ENCODE measurements at places on chromosomes 2 and 18.

GRCh38 chr2:68742626-68743415 is 8.2 kb downstream of the ARHGAP25 start:
- no peak for DNase-seq

DNA sequence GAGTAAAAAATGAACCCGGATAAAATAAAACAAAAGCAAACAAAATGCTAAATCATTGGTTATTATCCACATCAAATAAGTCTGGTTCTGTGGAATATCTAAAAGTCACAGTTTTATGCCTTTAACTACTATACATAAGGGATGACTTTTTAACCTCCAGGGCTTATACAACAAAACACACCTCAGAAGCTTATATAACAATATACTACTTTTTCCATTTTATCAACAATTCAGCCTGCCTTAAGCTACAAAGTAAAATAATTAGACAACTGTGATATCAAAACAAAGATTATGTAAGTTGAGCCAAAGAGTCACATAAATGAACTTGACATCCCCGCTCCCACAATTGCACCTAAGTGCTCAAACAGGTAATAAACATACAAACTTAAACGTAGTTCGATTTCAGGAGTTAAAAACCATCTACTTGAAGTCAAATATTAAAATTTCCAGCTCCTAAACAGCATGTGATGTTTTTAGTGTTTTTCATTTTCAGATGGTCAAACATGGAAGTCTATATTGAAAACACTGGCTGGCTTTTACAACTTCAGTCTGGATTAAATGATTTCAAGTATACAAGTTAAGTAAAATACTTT is 54.7 kb downstream of the ATIC start:
- no peak for DNase-seq

DNA sequence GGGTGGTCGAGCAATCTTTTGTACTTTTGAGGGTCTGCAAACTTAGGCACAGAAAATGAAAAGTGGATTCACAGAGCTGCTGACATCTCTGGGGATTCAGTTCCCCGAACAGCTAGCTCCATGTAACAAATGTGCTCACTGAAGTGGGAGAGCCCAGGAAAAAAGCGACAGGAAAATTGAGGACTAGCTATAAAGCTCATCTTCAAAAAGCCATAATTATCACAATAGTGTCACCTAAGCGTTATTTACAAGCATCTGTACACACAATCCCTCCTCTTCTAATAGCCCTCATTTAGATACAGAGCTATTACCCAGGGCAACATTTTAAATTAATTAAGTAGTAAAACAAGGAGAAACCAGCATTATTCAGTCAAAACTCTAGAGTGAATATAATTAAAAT is 36.1 kb downstream of the RNF152 start:
- no peak for DNase-seq

DNA sequence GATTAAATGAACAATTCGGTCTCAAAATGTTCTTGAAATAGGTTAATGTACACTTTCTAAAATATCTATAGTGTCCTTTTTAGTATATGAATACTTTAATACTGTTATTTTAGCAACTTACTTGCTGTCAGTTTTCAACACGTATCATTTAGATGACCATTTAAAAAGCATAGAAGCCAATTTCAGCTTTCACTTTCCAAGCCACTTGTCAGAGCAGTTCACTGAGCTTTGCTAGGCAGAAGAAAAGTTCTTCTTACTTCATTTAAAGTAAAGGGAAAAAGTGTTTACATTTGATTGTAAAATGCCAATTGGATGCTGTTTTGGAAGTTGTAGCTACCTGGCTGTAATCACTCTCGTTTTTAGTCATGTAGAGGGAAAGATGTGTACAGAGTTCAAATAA is 126.0 kb downstream of the KCNH7 start:
- no peak for DNase-seq

DNA sequence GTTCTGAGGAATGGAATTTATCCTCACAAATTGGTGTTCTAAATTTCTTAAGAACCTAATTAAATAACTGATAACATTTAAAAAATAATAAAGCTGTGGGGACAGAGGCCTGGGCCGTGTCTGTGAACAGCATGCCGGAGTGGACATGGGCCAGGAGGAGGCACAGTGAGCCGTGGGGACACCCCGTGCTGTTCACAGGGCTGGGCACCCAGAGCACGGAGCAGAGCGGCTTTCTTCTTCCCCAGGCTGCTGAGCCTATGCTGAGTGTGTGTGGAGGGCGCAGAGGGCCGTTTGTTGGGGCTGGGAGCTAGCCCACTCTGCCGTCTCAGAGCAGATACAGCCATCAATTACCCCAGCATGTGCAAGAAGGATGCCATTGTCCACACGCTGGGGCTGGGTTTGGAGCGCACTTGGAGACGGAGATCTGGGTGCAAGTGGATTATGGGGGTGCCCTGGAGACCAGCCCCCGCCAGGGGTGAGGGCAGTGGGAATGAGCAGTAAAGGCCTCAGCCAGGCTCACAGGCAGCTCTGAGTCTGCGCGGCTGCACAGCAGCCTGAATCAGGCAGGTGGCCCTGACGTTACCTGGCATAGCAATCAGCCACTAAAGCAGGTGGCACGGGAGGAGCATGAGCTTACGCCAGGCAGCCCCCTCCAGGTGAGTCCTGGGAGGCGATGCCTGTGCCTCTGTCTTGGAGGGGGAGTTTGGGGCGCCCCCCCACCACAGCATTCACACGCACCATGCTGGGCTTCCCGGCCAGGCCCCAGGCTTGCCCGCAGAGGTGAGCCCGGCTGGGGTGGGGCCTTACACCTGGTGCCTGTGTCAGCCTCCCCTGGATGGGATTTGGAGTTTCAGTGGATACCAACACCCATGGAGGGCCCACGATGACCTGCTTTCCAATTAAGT is 52.1 kb upstream of the SLC66A3 start:
- DNase-seq = no peak

GRCh38 chr2:74093840-74094239 is 53.9 kb downstream of the BOLA3 start:
- no peak for DNase-seq

GRCh38 chr2:56647997-56648396 is 464.2 kb downstream of the CCDC85A start:
- no peak for DNase-seq

DNA sequence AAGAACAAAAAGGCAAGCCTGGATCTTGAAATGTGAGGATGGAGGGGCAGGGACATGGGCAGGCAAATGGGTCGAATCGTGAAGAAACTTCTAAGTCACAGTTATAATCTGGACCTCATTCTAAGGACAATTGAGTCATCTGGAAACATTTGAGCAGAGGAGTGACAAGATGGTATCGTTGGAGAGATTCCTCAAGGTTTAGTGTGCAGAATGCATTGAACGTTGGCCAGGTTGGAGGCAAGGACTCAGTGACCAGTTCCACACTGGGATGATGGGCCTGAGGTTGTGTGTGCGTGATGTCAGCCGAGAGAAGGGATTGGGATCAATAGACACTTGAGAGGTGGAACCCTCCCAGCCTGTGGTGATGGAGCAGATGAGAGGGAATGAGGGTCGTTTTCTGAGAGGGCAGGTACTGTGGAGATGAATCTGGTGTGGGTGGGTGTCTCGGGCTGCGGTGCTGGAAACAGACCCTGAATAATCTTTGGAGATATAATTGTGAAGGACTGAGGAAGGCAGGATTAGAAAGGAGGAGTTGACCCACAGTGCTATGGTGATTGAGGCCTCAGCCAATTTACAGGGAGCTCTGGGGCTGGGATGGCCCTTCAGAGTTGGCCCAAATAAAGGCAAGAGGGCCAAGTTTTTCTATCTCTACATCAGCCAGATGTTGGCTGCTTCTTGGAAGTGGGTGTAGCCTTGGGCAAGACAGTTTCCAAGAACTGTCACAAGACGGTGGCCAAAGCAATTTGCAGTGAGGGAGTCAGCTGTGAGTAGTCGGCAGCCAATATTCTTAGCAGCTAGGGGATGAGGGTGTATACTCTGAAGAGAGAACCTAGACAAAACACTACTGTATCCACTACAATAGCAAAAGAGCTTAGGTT is 5.8 kb upstream of the ZNF532 start:
- no peak for DNase-seq

DNA sequence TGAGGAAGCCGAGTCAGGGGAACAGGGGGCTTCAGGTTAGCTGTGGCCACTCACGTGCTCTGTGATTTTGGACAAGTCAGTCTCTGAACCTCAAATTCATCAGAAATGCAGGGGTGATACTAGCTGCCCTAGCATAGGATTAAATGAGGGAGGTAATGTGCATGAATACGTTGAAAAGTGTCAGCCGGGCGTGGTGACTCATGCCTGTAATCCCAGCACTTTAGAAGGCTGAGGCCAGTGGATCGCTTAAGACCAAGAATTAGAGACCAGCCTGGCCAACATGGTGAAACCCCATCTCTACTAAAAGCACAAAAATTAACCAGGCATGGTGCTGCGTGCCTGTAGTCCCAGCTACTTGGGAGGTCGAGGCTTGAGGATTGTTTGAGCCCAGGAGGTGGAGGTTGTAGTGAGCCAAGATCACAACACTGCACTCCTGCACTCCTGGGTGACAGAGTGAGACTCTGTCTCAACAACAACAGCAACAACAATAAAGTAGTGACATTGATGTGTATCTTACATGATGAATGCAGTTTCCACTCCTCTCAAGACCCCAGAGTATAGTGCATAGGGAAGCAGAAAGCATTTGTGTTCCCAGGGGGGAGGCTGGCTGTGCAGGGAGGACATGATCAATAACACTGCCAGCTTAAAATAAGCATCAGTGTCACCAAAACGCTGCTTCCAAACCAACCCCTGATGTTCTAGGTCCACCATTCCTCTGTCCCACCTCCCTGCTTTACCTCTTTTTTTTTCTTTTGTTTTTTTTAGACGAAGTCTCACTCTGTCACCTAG is 68.8 kb downstream of the HNRNPLL start:
- DNase-seq = no peak

DNA sequence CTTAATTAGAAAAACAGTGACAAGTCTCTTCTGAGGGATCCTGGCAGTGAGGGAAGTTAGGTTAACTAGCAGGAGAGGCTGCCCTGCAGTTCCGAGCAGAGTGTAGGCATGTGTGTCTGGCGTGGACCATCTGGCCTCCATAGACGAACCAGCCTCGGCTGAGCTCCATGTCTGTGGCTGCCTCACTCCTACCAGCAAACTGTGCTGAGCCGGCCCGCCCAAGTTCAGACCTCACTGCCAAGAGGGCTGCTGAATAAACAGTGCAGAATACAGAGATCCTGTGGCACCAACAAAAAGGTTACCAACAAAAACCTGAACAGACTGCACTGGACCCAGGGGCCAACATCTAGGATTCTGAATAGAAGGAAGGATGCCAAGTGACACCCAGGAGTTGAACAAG is 27.3 kb downstream of the INO80C start:
- DNase-seq = no peak

GRCh38 chr2:177712462-177712861 is 319.9 kb downstream of the AGPS start:
- DNase-seq = no peak

DNA sequence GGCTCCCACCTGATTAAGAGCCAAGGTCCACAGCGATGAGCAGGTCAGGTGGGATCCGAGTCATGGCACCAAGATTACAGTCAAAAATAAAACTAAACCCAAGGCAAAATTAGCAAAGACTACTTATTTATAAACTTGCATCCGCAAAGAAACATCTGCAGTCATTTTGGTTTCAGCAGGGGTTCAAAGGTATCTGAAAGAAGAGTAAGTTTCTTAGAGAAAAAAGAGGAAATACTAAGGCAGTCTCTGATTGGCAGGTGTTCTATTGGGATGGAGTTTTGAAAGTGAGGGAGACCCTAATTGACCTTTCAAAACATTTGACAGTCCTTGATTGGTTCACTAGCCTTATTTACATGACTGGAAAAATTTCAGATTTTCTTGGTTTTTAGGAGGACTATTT is 11.0 kb upstream of the PLB1 start:
- no peak for DNase-seq

DNA sequence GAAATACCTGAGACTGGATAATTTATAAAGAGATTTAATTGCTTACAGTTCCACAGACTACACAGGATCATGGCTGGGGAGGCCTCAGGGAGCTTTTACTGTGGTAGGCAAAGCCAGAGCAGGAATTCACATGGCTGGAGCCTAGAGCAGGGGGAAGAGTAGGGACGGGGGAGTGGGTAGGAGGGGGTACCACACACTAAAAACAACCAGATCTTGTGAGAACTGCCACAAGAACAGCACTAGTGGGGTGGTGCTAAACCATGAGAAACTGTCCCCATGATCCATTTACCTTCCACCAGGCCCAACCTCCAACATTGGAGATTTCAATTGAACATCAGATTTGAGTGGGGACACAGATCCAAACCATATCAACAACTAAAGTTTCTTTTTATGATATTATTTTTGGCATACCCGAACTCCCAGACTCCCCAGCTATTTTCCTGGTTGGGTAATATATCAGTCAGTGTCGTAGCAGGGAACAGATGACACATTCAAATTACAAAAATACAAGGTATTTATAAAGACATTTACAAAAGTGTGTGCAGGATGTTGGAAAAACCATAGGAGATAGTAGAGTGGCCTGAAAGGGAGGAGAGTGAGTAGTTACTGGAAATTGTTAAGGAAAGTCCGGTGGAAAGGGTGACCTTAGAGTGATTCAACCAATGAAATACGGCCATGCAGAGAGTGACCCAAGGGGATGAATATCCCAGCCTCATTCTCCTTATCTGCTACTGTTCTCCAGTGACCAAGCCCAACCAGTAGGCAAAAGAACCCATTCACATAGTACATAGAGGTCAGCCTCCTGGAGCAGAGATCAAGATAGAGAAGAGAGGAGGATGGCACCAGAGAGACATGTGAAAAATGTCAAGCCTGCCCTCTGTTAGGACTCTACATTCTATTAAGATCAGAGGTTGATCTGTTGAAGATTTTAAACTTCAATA is 8.8 kb downstream of the RPL37A start:
- no peak for DNase-seq

DNA sequence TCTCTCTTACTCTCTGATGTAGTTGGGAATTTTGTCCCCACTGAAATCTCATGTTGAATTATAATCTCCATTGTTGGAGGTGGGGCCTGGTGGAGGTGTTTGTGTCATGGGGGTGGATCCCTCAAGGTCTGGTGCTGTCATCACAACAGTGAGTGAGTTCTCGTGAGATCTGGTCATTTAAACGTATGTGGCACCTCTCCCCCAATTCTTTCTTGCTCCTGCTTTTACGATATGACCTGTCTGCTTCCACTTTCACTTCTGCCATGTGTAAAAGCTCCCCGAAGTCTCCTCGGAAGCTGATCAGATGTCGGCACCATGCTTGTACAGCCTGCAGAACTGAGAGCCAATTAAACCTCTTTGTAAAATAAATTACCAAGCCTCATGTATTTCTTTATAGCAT is 337.8 kb upstream of the CDH2 start:
- DNase-seq = no peak

DNA sequence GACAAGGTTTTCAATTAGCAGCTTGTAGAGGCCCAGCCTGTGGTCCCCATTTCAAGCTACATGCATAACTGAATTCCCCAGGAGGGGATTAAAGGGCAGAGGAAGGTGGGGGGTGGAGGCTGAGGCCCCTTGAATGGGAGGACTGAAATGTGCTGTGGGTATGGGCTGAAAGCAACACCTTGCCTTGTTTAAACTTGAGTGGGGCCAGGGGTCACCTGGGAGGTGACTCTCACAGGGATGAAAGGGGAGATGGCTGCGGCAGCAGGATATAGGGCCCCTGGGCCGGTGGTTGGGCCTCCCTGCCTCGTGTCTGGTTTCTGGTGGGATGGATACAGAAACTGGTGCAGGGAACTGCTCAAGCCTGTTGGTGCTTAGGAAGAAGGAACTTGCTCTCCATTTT is 225.9 kb upstream of the SPRED2 start:
- DNase-seq = no peak

- no peak for DNase-seq
Measured at GRCh38 chr2:142981069-142981378, 103.6 kb downstream of the KYNU start.

- DNase-seq = no peak
Measured at GRCh38 chr18:1078301-1078700, 173.6 kb downstream of the ADCYAP1 start.
